ENCODE measurements at places on chromosomes 16 and 17.

GRCh38 chr16:51146256-51146924 lies 4.7 kb downstream of the SALL1 start:
- no peak for DNase-seq

DNA sequence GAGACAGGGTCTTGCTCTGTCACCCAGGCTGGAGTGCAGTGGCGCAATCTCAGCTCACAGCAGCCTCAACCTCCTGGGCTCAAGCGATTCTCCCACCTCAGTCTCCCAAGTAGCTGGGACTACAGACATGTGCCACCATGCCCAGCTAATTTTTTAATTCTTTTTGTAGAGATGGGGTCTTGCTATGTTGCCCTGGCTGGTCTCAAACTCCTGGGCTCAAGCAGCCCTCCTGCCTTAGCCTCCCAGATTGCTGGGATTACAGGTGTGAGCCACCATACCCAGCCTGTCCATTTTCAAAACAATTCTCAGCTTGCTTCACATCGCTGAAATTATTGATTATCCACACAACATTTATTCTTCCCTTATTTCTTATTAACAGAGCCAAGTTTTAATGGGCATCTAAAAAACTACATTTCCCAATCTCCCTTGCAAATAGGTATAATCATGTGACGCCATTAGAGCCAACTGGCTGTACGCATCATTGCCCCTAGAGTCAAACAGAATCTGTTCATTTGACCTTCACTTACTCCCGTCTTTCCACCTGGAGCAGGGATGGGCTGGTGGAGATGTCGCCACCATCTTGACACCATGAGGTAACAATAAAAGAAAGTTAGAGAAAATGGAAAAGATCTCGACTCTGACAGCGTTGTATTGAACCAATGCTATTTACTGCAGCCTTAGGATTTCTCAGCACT lies 148.0 kb upstream of the FOXF1 start:
- no peak for DNase-seq

DNA sequence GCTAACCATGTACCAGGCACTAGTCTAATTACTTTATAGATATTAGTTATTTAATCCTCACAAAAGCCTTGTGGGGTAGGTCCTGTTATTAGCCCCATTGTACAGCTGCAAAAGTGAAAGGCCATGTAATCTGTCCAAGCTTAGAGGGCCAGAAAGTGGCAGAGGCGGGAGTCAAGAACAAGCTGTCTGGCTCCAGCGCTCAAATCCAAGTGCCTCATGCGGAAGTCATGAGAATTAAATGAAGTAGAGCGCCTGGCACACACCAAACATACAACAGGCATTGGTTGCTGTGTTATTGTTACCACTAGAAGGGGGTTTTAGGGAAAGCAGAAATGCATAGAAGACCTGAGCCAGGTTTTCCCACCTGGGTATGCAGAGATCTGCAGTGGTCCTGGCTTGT lies 1.2 kb downstream of the AQP8 start:
- DNase-seq: no peak

DNA sequence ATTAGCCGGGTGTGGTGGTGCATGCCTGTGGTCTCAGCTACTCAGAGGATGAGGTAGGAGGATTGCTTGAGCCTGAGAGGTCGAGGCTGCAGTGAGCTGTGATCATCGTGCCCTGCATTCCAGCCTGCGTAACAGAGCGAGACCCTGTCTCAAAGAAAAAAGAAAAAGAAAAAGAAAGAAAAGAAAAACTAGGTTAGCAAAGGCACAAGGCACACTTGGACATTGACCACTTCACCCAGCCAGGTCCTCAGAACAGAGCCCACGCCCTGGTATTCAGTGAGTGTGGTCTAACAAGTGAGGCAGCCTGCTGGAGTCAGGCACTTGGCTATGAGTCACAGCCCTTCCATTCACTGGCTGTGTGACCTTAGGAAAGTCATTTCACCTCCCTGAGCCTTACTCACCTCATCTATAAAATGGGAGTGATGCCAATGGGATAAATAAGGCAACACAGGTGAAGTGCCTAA lies 10.4 kb downstream of the MILR1 start:
- DNase-seq: no peak

GRCh38 chr17:4913994-4914393 lies 11.1 kb upstream of the CHRNE start:
- DNase-seq: no peak

DNA sequence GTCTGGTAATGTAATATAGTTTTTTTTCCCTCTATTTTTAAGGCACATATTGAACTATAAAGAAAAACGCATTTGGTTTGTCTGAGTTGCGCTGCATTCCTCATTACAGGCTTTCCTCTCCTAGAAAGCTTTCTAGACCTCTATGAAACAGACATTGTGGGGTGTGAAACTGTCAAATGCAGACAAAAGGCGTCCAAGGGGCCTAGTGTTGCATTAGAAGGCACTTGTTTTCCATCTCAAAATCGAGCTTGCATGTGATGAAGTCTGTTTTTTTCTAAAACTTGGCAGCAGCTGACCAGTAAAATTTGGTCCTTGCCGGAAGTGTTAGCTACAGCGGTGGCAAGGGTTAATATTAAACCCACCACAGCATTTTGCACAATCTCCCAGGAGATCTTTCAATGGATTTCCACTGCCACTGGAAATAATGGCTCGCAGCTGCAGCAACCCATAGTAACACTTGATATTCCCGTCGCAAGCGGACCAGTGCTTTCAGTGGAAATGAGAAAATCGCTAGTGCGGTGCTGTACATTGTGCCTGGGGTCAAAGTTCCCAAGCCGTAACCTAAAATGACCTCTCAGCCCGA lies 602.6 kb downstream of the KCNJ2 start:
- no peak for DNase-seq

DNA sequence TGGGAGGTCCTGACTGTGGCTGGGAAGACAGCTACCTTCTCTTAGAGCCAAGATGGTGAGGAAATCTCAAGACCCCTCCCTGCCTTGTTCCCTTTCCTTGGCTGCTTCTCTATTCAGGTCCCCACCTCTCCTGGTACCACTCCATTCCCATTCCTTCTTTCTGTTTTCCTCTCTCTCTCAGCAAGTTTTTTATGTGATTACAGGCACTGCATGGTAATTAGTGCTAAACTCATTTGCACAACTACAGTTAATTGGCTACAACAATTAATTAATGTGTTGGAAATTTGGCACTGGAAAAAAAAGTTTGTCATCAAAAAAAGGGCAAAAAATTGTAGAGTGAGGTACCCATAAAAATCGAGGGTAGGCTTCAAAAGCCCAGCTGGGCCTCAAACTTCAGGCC lies 45.3 kb downstream of the NEUROD2 start:
- DNase-seq: no peak

DNA sequence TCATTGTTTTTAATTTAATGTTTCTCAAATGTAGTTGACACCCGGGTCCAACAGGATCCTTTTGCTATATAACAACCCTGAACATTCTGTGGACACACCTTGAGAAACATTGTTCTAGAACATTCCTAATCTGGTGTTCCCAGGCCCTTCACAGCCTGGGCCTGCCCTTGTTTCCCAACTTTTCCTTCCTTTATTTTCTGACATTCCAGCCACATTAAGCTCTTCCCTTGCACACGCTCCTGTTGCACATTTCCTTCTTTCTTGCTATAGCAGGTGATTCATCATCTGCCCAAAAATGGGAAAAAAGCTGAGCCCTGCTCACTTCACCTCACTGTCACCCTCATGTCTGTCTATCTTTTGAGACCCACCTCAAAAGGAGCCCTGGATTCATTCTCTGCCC lies 67.9 kb upstream of the MARCHF10 start:
- DNase-seq: no peak

GRCh38 chr16:3642397-3643094 lies 11.9 kb upstream of the DNASE1 start:
- no peak for DNase-seq

GRCh38 chr17:15103785-15104184 lies 161.3 kb downstream of the PMP22 start:
- DNase-seq: no peak

DNA sequence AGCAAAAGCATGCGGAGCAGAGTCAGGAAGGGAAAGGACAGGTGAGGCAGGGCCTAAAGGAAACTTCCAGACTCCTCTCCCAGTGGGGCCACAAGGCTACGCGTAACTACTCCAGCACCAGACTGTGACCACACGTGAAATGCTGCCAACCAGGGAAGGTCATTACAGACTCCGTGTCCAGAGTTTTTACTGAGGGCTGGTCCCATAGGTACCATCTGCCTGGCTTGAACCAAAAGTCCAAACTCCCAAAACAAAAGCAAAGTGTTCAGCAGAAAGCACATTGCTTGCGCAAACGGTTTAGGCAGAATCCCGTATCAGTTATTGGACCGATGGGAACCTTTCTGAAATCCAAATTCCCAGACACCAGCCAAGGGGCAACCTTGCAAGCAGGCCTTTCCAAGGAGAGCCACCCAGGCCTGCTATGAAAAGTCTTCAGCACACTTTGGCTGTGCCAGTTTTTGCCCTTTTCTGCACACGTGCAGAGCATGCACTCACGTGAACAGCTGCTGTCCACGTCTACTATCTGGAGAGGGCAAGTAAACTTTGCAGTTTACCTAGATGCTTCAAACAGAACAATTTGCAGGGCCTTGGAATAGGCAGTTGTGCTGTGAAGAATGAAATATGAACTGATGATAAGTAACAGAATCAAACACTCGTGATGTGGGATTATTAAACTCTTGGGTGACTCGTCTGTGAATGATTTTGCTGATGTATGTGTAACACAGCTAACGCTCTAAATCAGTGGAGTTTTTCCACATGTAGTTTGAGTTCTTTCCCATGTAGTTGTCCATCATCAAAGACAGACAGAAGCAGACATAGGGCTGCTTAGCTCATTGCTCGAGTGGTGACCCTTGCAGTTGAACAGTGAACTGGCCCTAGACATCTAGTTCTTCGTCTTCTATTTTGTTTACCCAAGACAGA lies 58.1 kb upstream of the CRISPLD2 start:
- no peak for DNase-seq

DNA sequence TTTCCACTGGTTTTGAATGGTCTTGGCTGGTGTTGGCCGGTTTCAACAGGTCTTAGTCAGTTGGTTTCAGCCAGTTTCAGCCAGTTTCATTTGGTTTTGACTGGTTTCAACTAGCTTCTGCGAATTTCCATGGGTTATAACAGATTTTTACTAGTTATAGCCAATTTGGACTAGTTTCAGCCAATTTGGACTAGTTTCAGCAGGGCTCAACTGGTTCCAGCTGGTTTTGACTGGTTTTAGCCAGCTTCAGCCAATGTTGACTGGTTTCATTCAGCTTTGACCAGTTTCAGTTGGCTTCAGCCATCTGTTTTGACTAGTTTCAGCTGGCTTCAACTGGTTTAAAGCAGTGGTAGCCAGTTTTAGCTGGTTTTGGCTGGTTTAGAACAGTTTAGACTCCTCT lies 432.6 kb downstream of the UTP18 start:
- DNase-seq: no peak

- DNase-seq: no peak
Measured at GRCh38 chr16:50445621-50446555, 77.1 kb upstream of the BRD7 start.

- DNase-seq: peak; percentile 39
Measured at GRCh38 chr16:17476414-17477259, 5.9 kb upstream of the XYLT1 start.

- no peak for DNase-seq
Measured at GRCh38 chr17:66691644-66692420, 143.1 kb upstream of the CACNG5 start.

DNA sequence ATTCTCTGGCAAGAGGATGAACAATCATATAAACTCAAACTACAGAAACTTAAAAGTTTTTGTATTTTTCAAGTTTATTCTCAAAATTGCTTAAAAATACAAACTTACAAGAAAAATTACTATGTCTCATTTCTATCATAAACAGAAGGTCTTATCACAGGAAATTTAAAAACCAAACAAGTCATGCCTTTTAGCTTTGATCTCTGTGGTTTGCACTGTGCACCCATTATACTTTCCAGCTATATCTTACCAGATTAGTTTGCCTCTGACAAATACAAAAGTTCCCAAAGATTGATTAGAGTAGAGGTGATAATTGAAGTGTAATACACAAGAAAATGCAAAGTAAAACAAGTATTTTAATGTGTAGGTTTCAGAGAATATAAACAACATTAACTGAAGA lies 117.4 kb downstream of the MYO1D start:
- DNase-seq: no peak

DNA sequence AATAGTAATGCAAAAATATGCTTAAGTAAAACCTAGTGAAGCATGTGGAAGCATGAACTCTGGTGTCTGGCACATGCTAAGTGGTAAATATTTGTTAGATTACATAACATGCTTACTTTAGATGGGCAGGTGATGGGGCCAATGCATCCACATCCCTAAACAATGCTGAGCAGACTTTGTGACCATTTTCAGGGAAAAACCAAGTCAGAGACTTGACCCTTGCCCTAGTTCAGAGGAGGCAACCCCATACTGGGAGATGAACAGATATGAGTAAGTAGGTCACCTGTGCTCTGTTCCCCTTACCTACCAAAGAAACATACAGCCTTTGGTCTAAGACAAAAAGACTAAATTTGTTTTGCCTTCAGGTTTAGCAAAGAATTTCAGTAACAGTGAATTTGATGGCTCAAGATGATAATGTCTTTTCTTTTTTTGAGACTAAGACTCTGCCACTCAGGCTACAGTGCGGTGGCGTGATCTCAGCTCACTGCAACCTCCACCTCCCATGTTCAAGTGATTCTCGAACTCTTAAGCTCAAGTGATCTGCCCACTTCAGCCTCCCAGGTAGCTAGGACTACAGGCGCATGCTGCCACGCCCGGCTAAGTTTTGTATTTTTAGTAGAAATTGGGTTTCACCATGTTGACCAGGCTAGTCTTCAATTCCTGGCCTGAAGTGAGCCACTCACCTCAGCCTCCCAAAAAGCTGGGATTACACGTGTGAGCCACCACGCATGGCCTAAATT lies 91.4 kb downstream of the HIC1 start:
- no peak for DNase-seq

DNA sequence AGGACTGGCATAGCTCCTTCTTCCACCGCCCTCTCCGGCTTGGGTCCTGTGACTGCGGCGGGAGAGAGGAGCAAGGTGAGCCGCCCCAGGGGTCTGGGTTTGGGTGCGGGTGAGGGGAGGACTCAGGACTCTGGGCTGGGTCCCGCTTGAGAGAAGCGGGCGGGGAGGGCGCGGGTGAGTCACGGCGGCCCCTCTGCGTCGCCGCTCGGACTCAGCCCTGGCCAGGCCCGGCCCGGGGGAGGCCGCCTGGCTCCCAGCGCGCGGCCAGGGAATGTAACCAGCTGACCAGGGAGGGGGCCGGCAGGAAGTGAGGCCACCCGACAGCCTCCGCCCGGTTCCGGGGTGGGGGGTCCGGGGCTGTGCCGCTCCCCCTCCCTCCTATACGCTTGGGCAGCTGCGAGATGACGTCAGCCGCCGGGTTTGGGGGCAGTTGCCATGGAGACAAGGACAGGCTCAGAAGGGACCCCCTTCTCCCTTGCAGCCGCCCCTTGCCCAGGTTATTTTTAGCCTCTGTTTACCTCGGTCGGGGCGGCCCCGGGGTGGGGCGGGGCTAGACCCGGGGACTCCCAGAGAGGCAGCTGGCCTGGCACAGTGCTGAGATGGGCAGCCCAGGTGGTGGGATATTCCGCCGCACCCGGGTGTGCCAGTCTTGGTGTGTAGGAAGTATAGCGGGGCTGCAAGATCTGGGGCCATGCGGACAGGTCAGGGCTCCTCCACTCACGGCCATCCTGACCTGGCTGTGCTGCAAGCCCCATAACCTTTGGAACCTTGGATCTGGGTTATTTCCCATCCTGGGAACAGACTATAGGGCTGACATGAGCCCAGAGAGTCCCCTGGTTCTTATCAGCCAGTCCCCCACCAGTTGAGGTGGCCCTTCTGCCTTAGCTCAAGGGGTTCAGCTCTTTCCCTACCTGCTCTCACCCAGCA lies 1.6 kb downstream of the RIPOR1 start:
- no peak for DNase-seq

GRCh38 chr17:78680436-78680835 lies 101.6 kb downstream of the CYTH1 start:
- DNase-seq: no peak

All from Kasumi-1 (cell line).